ENCODE measurements at places on chromosomes 12 and 14.

- DNase-seq, result no peak
Measured at GRCh38 chr14:104803280-104803911, 2.5 kb downstream of the ZBTB42 start.

- no peak for DNase-seq
Measured at GRCh38 chr14:95044463-95045105, 112.7 kb downstream of the DICER1 start.

DNA sequence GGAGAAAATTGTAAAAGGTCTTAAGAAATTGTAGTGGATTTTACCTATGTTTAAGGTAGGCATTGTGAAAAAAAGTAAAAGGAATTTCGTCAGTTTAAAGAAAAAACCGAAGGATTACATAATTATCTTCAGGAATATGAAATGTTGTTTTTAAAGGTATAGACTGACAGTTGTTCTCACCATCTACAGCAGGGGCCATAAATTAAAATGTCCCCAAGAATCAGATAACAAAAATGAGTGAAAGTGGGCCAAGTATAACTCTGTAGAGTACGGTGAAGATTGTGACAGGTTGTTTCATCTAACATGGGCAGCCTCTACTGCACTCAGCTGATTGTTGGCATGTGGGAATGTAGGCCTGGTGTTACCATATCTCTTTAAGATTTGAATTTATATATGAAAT lies 38.3 kb downstream of the YLPM1 start:
- DNase-seq, result no peak

DNA sequence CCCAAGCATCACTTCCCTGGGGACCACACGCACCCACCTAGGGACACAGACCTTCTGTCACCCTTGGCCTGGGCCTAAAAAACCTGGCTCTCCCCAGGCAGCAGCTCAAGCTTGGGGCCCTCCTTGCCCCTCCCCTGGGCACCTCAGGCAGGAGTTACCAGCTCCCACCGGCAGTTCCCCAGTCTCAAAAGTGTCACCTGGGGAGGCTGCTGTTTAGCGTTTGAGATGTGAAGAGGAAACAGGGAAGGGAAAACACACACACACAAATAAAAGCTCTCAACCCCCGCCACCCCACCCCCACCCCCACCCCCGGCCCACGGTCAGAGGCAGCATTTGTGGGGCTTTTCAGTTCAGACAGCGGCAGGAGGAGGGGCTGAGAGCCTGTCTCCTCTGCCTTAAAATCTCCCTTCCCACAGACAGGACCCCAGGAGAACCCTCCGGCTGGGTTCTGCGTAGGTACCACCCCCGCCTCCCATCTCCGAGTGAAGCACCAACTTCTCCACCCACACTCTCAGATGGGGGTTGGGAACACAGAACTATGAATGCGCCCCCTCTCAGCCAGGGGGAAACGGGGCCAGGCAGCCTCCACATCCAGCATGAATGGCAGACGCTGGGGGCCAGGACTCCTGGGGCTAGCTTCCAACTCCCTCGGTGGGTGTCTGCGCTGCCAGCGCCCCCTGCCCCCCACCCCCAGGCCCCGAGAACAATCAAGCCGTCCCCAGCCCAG lies 3.0 kb downstream of the NCOR2 start:
- DNase-seq, result no peak

GRCh38 chr14:56795284-56795622 lies 15.0 kb downstream of the OTX2 start:
- DNase-seq, result no peak

- no peak for DNase-seq
Measured at GRCh38 chr14:23409966-23410635, 2.0 kb upstream of the MYH6 start.

GRCh38 chr14:60094306-60094897 lies 2.7 kb downstream of the PCNX4 start:
- peak; percentile 78 for DNase-seq

GRCh38 chr12:49288412-49288853 lies 6.5 kb upstream of the PRPH start:
- peak; percentile 74 for DNase-seq
